ENCODE measurements at places on chromosomes 1 and 21.

DNA sequence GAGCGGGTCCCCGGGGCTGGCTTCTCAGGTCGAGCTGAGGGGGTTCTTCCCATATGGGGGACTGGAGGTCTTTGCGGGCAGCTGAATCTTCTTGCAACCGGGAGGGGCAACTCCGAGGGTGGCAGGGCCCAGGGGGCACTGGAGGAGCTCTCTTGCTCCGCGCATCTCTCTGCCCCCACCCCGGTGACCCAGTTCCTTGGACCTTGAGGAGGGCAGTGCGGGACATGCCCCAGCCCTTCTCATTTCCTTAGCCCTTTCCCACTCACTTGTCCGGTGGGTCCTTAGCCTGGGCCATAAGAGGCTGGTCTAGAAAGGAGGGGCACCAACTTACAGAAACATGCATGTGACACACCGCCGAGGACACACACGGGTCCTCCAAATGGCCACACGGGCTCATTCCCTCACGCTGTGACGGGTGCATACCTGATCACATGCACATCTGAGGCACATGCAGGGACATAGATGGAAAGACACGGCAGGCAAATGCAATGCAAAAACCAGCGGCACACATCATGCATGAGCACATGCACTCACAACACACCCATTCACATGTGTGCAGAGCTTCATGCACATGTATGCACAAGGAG, 630 bp downstream of the HPCA start:
- H3K27me3 ChIP-seq = peaks cover 47% of the 10 kb centered on the region
- no peak overlapping the region for H3K27ac ChIP-seq
- no peak overlapping the region for H3K4me3 ChIP-seq
- peaks cover 6% of the 10 kb centered on the region for H3K4me1 ChIP-seq
- no peaks in the 10 kb centered on the region for H3K36me3 ChIP-seq

- no peaks in the 10 kb centered on the region for H3K4me1 ChIP-seq
- H3K4me3 ChIP-seq = no peak overlapping the region
- H3K27ac ChIP-seq = no peak overlapping the region
Measured at GRCh38 chr1:3033790-3034090, 12.5 kb downstream of the ACTRT2 start.

GRCh38 chr1:47842228-47842919, 154.8 kb downstream of the TRABD2B start:
- H3K36me3 ChIP-seq = no peaks in the 10 kb centered on the region
- no peak overlapping the region for H3K4me3 ChIP-seq
- peaks cover 17% of the 10 kb centered on the region for H3K27me3 ChIP-seq
- H3K4me1 ChIP-seq = no peaks in the 10 kb centered on the region
- no peak for DNase-seq

DNA sequence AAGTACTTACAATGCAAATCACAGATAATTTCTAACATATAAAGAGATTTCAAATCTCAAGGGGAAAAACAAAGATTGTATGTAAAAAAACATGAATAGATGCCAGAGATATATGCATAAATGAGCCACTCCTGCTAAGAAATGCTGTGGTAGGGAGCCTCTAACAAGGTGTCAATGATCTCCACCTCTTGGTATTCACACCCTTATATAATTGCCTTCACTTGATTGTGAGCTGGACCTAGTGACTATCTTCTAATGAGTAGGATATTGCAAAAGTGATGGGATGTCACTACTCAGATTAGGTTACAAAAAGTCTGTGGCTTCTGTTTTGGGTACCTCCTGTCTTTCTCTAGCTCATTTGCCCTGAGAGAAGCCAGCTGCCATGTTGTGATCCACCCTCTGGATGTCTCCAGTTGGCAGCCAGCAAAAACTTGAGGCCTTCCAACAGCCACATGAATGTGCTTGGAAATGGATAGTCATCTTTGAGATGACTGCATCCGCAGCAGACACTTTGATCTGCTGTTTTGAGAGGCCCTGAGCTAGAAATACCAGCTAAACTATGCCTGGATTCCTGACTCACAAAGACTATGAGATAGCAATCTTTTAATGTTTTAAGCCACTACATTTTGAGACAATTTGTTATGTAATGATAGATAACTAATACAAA, 196.1 kb upstream of the FGGY start:
- DNase-seq = no peak
- no peaks in the 10 kb centered on the region for H3K27me3 ChIP-seq
- no peaks in the 10 kb centered on the region for H3K36me3 ChIP-seq

- DNase-seq = no peak
- H3K27me3 ChIP-seq = no peaks in the 10 kb centered on the region
- peaks cover 28% of the 10 kb centered on the region for H3K36me3 ChIP-seq
- H3K4me1 ChIP-seq = peaks cover 25% of the 10 kb centered on the region
Measured at GRCh38 chr1:225917536-225917935, 6.5 kb downstream of the PYCR2 start.
